ENCODE measurements at places on chromosomes 2 and 18.

DNA sequence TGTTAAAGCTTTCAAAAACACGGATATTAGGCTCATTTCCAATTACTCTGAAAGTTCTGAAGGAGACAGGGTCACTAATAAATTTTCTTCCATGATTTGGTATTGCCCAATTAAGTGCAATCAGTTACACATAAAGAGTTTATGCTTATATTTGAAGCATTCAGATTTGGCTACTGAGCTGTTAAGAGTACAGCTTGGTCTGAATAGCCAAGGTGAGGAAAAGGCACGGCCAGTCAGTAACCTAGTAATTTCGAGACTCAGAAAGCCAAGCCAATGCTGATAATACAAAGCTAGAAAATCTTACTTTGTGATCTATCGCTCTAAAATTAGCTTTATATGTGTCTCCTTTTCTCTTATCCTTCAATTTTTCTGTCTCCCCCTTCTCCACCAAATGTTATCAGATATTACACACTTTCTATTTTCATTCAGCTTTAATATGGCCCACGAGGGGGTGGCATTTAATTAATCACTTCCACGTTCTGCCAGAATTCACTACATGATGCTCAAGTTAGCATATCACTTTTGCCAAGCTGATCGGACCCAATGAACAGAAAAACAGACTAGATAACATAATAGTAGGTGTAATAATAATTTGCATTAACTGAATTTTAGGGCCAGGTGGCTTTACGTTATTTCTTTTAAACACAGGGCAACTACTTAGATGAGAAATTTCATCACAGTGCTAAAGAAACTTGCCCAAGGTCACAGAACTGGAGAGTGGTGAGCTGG, 138.4 kb downstream of the TCF4 start:
- no peak for DNase-seq

DNA sequence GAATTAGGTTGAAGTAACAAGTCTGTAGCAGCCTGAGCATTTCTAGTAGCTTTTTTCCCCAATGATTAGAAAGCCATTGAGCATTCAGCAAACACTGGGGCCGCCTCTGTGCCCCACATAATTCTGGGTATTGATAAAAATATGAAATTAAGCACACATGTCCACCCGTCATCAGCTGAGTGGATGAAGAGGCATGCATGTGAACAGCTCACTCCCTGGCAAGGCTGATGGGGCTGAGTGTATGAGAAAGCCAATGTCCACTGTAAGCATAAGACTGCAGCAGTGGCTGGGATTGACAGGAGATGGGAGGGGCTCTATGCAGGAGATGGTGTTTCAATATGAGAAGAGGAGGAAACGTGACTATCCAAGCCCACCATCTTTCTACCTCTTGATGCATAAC, 124.4 kb upstream of the KLHL29 start:
- no peak for DNase-seq

DNA sequence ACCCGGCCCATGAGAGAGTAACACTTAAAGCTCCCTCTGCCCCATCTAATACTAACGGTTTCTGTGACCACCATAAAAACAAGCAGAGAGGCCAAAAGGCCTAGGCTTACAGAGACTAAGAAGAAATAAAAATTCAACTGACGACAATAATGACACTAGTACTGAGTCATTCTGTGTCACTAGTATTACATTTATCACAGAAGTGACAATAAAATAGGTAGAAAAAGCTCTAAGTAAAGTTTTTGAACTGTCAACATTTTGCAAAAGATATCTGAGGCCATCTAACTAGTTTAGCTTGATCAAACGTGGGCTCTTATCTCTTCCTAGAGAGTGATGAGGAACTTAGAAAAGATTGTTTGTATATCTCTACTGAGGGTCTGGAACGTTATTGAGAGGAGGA, 35.6 kb downstream of the AP1S3 start:
- peak; percentile 11 for DNase-seq

DNA sequence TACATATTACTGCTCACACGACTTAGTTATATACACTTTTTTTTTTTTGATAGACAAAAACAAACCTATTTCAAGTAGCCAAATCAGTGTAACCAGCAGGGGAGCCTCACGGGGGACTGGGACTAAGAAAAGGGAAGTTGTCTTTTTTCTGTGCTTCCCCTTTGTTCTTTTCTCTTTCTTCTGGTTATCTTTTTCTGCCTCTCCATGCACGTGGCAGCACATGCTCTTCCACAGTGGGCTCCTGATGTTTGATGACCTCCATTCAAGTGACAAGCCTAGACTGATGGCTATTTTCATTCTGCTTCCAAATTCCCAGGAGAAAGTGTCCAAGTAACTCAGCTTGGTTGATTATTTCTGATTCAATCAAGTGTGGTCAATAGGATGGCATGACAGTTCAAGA, 98.2 kb upstream of the STK39 start:
- DNase-seq = no peak

DNA sequence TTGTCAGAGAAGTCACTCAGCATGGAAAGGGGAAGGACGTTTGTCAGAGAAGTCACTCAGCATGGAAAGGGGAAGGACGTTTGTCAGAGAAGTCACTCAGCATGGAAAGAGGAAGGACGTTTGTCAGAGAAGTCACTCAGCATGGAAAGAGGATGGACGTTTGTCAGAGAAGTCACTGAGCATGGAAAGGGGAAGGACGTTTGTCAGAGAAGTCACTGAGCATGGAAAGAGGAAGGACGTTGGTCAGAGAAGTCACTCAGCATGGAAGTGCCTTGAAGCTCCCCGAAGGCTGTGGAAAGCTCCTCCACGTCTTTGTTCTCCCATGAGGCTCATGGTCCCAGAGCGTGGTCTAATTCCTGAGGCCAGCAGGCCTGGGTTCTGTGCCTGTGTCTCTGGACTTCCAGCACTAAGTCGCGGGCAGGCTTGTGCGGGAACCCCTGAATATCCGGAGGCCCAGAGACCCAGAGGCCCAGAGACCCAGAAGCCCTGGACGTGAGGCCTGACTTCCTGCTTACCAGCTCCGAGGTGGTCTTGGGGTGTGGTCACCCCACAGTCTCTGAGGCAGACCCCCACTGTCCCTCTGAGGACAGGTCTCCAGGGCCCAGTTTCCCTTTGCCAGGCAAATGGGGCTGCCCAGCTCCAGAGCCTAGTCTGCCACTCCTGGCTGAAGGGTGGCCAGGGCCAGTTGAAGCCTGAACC, 70.4 kb upstream of the TWIST2 start:
- no peak for DNase-seq

DNA sequence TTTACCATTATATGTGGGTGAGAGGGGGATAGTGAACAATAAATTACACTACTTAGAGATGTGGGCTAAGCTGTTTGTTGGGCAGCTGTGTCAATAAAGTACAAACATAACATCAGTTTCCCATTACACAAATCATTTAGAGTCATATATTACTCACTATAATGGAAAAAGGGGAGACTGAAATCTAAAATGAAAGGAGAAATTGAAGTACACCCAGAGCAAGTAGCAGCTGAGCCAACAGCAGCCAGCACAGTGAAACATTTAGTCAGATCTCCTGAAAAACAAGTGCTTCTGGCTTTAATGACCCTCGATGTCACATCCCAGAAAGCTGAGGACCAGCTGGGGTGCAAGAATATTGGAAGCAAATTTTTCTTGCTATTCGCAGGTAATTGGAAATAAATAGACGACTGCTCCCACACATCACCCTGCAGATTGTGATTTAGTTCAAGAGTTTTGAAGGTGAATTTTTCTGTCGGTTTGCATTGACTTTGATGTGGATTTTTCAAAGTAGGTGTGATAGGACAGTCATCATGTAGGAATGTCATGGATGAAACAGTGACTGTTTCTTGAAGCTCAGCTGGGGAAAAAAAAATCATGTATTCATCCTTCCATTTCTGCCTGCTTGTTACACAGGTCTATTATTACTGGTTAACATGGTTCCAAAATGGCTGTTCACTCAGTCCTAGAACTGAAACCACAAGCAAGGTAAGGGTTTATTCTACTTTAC, 1607.3 kb upstream of the CELF4 start:
- peak; percentile 11 for DNase-seq

- DNase-seq = no peak
Observed at GRCh38 chr2:52264488-52264887, 1232.6 kb upstream of the NRXN1 start.

DNA sequence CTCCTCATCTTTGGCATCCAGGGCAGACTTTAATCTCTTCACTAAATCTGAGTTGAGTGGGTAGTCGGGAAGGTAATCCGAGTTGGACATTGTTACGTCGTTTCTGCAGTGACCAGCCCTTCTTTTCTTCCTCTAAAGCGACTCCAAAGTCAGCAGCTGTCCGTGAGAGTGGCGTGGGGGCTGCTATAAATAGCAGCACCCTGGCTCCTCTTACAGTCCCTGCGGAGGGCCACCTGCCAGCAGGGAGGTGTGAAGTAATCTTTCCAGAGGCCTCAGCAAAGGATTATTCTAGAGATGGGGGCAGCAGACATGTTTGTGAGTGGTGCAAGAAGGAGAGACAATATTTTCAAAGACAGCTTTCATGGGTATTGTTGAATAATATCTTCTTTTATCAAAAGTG, at the start of gene ASB18:
Gene ASB18 (minus strand): TSS at position 151 of the 400 bp plus-strand sequence. CDS start 61 bp downstream, at position 90.
- DNase-seq = no peak

DNA sequence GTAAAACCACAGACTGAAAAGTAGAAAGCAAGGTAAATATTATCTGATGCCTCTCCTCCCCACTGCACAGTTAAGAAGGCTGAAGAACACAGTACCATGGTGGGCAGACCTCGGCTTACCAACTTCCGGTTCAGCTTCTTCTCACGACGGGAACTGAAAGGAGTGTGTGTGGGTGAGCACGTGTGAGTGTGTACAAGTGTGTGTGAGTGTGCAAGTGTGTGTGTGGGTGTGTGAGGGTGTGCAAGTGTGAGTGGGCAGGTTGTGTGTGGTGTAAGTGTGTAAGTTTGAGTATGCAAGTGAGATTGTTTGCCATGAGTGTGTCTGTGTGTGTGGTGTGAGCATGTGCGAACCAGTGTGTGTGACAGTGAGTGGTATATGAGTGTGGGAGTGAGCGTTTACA, 103.5 kb downstream of the ADD2 start:
- no peak for DNase-seq

GRCh38 chr18:77140439-77141109, 8.0 kb upstream of the MBP start:
- DNase-seq = no peak

DNA sequence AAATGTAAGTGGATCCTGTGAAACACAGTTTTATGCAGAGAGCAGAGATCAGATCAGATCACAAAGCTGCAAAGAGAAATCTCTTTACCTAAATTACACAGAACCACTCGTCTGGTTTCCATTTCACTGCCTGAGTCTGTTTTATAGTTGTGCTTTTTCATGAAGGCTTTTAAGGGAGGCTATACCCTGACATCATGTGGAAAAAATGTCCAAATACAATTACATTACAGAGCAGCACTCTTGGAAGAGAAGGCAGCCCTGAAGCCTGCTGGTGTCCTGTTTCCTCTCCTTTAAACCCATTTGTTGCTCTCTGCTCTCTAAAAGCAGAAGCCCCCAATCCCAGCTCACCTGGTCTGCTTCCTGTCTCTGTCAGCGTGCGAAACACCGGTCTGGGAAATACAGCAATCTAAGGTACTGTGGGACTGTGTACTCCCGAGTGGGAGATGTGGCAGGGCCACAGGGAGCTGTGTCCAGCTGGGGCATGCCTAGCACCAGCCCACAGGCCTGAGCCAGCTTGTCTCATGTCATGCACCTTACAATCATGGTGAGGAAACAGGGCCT, 24.8 kb upstream of the ZFP36L2 start:
- no peak for DNase-seq

DNA sequence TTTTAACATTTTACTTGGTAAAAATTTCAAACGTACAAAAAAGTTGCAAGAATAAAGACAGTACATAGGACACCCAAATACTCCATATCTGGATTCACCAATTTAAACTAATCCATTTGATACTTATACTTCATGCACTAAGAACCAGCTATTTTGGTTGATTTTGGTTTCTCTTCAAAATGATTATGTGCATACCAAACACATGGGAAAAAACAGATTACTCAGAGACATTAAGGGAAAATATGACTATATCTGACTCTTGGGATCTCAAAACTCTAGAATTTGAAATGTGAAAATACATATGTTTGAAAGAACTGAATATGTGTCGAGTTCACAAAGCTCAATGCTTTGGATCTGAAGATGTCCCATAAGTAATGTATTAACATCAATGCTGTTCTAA, 15.5 kb upstream of the MALL start:
- no peak for DNase-seq

DNA sequence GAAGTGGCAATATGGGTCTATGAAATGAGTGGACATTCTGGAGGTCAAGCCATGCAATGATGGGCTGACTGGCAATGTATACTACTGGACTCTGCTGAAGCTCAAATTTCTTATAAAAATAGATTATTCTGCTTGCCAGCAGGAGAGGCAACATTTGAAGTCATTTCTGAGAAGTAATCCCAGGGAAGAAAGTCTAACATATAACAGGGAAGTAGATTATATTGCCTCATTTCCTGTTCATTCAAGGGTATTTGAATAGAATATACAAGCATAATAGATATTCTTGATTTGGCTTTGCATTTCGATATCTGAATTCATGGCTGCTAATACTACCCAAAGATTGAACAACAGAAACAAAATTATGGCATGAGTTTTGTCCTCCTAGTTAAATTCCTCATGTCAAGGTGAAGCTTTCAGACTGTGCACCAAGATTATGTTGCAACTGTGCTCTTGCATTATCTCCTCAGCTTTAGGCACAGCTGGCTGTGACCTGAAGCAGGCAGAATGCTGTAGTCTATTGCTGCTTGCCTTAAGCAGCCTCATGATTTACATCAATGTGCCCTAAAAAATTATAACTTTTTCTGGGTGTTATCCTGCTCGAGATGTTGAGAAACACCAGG, 13.3 kb upstream of the TMX3 start:
- no peak for DNase-seq

GRCh38 chr2:8488001-8488738, 193.7 kb upstream of the ID2 start:
- peak; percentile 58 for DNase-seq

DNA sequence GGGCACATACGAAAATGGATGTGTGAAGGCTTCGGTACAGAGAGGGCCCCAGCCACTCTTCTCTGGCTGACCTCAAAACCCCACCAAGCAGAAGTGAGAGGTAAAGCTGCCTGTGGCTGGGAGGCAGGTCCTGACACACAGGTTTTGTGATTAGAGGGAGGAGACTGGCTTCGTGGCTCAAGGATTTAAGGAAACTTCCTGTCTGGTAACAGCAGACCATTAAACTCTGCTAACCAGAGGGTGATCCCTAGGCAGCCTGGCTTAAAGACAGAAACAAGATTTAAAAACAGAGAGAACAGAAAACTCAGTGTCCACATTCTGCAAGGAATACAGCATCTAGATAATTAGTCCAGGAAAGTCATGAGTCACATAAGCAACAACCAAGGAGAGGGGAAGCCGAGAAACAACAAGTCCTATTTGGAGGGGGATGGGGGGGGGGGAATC, 101.9 kb downstream of the NFATC1 start:
- no peak for DNase-seq

GRCh38 chr2:235820571-235820970, 326.7 kb downstream of the AGAP1 start:
- no peak for DNase-seq

Measured in A172 (cell line).